ENCODE measurements at places on chromosomes 1 and 21. TPM values are rescaled to one million over a fixed set of nuclear protein-coding genes. Genes with fewer than 3 reads are reported as not detected.

DNA sequence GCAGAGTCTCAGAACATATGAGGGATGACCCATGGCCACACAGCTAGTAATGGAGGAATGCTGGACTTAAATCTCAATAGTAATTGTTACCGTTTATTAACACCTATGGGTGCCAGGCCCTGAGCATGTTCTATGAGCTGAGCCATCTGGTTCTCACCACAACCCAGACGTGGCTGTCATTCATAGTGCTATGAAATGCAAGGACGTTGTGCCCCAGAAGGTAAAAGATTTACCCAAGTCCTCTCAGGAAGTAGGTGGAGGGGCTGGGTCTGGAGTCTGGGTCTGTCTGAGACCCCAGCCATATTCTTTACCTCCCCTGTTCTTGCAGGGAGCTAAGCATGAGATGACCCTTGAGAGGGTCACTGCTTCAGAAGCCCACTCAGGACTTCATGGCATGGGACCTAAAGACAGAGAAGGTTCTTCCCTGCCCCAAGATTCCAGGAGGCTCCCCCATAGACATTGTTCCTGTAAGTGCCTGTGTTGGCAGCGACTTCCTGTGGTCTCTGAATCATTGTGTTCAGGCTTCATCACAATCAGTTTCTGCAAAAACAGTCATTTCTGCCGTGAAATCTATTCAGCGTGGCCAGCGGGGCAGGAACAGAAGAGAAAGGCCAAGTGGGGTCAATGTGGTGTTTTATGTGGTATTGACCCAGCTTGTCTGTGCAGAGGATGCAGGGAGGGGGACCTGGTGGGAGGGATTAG, 475.4 kb downstream of the PTPRU start:
- peak; percentile 84 for DNase-seq

FAM167B gene
- 1.3 TPM for total RNA-seq

NEK2 gene
- total RNA-seq: 47.5 TPM

DNA sequence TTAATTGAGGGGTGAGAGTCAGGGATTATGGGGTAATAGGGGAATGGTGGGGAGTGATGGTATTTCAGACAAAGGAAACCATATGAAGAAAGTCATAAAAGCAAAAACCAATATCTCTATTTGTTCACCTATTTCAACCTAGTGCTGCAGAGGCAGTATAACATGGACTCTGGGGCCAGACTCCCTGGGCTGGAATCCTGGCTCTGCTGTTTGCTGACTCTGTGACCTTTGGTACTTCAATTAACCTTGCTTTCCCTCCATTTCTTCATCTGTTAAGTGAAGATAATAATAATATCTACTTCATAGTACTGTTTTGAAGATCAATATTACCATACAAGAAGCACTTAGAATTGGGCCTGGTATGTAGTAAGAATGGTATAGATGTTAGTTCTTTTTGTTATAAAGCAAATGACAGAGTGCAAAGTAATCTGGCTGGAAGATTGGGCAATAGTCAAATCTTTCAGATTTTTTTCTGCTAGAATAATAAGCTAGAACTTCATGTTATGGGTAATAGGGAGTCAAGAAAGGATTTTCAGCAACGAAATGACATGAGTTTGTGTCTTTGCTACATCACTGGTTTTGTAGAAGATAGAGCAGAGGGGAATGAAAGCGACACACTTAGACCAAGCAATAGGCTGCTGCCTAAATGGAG, 9.0 kb downstream of the EPHX4 start:
- no peak for DNase-seq

DNA sequence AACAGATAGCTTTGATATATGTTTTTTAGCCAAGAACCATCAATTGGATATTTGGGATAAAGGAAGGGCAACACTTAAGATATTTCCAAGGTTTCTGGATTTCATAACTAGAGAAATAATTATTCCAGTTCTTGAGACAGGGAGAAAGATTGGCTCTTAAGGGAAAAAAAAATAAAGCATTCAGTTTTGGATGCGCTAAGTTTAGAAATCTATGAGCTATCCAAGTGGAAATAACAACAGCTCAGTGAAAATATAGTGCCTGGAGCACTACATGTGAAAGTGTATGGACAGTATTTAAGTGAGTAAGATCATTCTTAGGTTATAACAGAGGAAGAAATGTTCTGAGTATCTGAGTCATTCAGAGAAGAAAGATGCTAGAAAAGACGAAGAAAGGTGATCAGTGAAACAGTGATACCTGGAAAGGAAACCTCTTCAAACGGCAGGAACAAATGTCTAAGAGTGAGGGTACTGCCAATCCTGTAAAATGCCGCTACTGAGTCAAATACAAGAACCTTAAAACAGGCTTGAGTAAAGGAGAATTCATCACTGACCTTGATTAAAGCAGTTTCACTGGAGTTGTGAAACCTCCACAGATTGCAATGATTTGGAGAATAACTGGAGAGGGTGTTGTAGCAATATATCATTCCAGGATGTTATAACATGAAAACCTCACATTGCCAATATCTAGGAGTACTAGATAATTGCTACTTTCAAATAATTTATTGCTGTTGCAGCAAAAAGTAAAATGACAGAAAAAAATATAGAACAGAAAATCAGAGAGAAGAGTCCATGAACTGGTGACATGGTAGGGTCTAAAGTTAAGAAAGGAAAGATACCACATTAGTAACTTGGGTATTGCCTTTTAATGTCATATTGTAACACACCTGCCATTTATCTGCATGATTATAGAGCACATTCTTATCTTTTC, 482.1 kb upstream of the RGS18 start:
- no peak for DNase-seq

Measured in PC-3 (cell line).